ENCODE measurements at places on chromosomes 12 and 14.

DNA sequence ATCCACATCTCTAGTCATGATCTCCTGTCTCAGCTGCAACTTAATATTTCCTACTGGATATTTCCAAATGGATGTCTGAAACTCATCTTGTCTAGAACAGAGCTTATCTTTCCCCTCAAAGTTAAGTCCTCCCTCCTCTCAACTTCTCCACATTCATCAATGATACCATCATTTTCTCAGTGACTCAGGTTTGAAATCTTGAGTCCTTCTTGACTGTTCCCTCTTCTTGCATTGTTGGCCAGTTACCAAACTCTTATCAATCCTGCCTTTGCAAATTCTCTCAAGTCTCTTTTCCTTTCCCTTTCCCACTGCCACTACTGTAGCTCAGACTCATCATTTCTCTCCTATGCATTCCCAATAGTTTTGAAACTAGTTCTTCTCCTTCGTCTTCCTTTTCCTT, 14.3 kb upstream of the CHURC1 start:
- DNase-seq: no peak

DNA sequence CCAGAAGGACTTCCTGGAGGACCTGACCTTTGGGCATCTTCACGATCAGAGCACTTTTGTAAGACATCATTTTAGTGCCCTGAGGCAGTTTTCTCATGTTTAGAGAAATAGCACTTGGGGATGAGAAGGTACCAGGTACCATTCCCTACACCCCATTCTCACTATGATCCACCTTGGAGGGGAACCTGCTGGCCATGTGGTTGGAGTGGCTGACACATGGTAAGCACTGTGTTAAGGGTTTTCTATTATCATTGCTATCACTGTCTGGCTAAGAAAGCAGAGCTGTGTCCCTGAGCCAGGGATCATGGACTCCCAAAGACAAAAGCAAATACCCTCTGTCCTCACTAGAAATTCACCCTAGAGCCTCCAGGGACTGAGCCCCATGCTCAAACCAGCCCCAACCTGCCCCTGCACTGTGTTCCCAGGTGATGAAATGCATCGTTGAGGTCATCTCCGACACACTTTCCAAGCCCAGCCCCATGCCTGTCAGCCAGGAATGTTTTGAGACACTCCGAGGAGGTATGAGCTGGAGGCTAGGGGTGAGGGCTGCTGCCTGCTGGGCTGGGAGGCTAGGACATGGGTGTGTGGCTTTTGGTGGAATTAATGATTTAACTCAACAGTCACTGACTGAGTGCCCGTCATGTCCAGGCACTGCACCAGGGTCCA, 3.4 kb downstream of the CHGA start:
- no peak for DNase-seq

DNA sequence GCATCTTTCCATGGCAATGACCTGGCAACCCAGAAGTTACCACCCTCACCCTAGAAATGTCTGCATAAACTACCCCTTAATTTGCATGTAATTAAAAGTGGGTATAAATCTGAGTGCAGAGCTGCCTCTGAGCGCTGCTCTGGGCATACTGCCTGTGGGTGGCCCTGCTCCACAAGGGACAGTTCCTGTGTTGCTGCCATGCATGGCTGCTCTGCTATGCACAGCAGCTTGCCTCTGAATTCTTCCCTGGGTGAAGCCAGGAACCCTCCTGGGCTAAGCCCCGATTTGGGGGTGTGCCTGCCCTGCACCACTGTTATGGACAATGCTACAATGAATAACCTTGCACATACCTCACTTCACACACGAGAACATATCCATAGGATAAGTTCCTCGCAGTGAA, 35.7 kb upstream of the GPR132 start:
- no peak for DNase-seq

DNA sequence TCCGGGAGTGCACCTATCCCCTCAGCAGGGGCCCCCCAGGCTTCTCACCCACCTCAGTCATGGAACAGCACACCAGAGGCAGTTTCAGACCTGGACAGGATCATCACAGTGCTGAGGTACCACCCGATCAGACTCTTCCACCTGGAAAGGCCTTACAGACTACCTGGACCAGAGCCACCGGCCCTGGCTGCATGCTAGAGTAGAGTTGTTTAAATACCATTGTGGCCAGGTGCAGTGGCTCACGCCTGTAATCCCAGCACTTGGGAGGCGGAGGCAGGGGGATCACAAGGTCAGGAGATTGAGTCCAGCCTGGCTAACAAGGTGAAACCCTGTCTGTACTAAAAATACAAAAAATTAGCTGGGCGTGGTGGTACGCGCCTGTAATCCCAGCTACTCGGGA, 61.5 kb downstream of the TSPAN11 start:
- DNase-seq: no peak

- no peak for DNase-seq
Observed at GRCh38 chr12:65958456-65958855, 134.2 kb downstream of the HMGA2 start.

- no peak for DNase-seq
Observed at GRCh38 chr12:79360286-79360685, 330.5 kb downstream of the PAWR start.

GRCh38 chr14:104676694-104677511, 12.5 kb upstream of the INF2 start:
- no peak for DNase-seq

- no peak for DNase-seq
Observed at GRCh38 chr12:113485330-113485729, 13.7 kb upstream of the LHX5 start.

- DNase-seq: no peak
Observed at GRCh38 chr14:63632932-63633514, 8.6 kb downstream of the WDR89 start.

- no peak for DNase-seq
Observed at GRCh38 chr14:58479975-58480374, 52.5 kb downstream of the KIAA0586 start.

GRCh38 chr12:120662879-120663278, 22.5 kb downstream of the CABP1 start:
- no peak for DNase-seq

- no peak for DNase-seq
Observed at GRCh38 chr12:694734-695503, 31.7 kb upstream of the NINJ2 start.
